ENCODE measurements at places on chromosomes 11 and 22.

DNA sequence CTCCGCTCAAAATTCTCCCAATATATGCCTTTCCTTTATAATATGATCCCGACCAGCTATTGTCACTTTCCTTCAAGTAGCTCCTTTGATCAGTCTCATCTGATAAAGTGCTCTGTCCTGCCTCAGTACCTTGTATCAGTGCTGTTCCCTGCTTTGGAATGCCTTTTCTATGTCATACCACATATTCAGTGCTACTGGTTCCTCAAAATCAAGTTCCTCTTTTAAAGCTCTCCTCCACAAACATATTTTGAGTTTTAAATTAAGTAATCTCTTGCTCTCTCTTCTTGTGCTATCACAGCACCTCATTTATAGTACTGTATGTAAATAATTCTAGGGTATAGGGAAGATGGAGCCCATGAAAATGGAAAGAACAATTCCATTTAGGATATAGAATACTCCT, 137.1 kb upstream of the CTSC start:
- DNase-seq = no peak

GRCh38 chr22:49321477-49322055, 506.1 kb downstream of the BRD1 start:
- DNase-seq = peak; percentile 55

DNA sequence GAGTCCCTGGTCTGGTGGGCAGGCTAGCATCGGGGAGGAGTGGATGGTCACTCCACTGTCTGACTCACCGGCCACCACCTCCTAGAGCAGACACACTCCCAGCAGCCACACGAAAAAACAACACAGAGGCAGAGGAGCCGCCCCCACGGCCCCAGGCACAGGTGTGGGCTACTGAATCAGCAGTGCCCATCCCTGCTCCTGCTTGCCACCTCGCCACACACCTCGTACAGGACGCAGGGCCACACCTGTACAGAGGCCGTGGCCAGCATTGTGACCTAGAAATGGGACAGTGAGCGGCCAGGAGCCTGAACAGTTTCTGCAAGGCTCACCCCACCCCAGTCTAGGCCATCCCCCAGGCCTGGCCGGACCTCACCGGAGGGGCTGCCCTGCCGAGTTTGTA, 14.0 kb downstream of the TRIM29 start:
- DNase-seq = no peak

- DNase-seq = no peak
Measured at GRCh38 chr11:12269446-12270214, 107.7 kb upstream of the PARVA start.

- no peak for DNase-seq
Measured at GRCh38 chr11:126135235-126136176, 72.8 kb upstream of the CDON start.

- DNase-seq = no peak
Measured at GRCh38 chr11:125588505-125588904, 4.1 kb upstream of the STT3A start.

DNA sequence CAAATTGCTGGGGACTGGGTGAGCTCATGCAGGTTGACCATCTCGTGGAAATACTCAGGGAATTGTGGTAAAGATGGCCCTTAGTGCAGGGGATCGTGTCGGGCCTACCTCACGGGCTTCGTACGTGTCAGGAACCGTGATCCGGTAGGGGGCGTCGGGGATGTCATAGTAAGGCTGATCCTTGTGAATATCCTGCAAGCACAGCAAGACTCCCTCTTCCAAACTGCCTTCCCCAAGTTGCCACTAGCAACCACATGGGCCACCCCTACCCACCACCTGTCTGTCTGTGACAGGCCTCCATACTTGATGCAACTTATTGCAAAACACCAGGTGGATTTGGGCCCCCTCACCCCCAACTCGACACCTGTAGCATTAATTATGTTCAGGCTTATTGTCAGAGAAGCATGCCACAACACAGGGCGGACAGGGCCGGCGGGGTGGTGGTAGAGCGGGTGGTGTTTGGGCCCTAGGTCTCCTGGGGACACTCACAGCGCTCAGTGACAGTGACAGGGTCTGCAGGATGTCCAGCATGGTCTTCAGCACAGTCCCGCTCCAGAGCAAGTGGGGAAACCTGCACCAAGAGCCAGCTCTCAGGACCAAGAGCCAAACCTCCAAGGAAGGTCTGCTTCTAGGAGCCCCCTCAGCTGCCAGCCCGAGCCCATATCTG, 22.6 kb upstream of the SERPIND1 start:
- no peak for DNase-seq
